ENCODE measurements at places on chromosomes 6 and 20. TPM values are rescaled to one million over a fixed set of nuclear protein-coding genes. Genes with fewer than 3 reads are reported as not detected.

KIAA0408 gene
- total RNA-seq: 2.0 TPM

ZSCAN12 gene
- 4.8 TPM for total RNA-seq

NHLRC1 gene
- 0.40 TPM for total RNA-seq

TSPO2 gene
- not detected for total RNA-seq

DEFB119 gene
- total RNA-seq: not detected

EYA4 gene
- total RNA-seq: 0.07 TPM

SLC52A3 gene
- 0.46 TPM for total RNA-seq

Measured in epithelial cell of proximal tubule (primary cell).